HFFc6 (cell line): ENCODE measurements at places on chromosomes 11 and 22. TPM values are rescaled to one million over a fixed set of nuclear protein-coding genes. Genes with fewer than 3 reads are reported as not detected.

The SERGEF gene
- total RNA-seq, result 14.1 to 18.2 TPM (median 14.5 TPM) in 3 replicates

The GAL3ST1 gene
- total RNA-seq, result not detected in 2 replicates

The EP300 gene
- total RNA-seq, result 28.4 and 37.8 TPM in 2 replicates

The SREBF2 gene
- total RNA-seq, result 29.3 to 38.7 TPM (median 36.1 TPM) in 3 replicates

The ADORA2A gene
- 1.3 to 1.5 TPM (median 1.5 TPM) in 3 replicates for total RNA-seq

The CDC42BPG gene
- total RNA-seq, result 0.02 to 0.21 TPM (median 0.06 TPM) in 3 replicates

The TMEM151A gene
- total RNA-seq, result 0.07 TPM in 1 of 3 replicates, not detected in the others
